Stimulated activated CD4-positive, alpha-beta T cell treated with anti-CD3 and anti-CD28 coated beads, Interleukin-1b, Interleukin-23, amount 100 ng/mL, for 24 hours (primary cell): ENCODE measurements at places on chromosomes 11 and 22.

DNA sequence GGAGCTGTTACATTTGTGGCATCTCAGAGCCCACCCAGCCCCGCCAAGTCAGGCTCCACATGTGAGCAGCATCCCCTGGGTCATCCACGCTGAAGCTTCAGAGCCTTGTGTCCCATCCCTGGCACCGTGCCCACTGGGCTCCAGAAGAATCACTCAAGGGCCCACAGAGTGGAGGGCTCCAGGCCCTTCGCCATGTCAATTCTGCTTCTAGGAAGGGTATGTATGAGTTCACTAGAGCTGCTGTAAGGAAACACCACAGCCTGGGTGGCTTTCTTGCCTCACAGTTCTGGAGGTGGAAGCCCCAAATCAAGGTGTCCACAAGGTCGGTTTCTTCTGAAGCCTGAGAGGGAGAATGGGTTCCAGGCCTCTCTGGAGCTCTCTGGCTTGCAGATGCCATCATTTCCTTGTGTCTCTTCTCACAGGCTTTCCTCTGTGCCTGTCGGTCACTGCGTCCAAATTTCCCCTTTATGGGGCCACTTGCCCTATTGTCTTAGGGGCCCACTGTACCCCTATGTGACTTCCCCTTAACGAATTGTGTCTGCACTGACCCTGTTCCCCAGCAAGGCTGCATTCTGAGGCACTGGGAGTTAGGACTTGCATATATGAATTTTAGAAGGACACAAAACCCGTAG, 1476.0 kb downstream of the TBC1D22A start:
- DNase-seq = no peak

- DNase-seq = no peak
These were observed 6.0 kb upstream of the TRIM34 start for GRCh38 chr11:5618807-5619206.

DNA sequence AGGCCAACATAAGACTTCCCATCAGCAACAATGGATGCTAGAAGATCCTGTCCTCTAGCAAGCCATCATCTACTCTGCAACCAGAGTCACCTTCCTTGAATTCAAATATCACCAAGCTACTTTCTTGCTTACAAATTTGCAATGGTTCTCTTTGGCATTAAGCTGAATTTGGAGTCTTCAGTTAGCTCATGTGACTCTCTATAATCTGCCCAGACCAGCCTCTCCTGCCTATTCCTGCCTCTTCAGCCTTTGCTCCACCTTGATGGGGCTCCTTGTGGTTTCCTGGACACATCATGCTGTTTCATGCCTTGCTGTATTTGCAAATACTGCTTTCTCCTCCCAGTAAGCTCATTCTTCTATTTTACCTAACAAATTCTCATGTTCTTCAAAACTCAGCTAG, 82.3 kb downstream of the RASSF10 start:
- no peak for DNase-seq

- DNase-seq = no peak
These were observed 68.5 kb downstream of the PIWIL3 start for GRCh38 chr22:24706054-24706453.

DNA sequence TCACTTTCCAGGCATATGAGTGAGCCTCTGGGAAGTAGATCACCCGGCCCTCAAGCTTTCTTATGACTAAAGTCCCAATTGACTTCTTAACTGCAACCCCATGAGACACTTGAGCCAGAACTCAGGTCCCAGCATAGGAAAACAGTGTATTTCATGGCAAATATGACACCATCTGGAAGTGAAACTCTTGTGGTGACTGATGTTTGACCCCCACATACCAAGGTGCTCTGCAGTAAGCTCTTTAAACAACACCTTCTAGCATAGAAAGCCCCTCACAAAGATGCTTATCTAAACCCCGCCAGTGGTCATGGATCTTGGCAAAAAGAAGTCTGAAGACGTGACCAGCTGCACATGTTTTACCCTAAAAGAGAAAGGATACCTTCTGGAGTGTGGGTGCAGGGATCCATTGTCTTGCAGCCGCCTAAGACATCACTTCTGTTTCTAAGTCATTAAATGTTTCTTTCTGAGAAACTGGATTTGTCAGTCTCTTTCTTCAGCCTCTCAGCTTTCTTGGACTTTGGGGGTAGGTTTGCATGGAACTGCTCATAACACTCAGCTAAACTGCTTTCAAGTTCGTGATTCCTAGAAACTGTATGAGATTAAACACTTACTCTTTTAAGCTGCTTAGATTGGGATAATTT, 7.4 kb upstream of the PELI3 start:
- DNase-seq = no peak

GRCh38 chr11:110173811-110174644, 80.8 kb downstream of the ZC3H12C start:
- DNase-seq = peak; percentile 51

DNA sequence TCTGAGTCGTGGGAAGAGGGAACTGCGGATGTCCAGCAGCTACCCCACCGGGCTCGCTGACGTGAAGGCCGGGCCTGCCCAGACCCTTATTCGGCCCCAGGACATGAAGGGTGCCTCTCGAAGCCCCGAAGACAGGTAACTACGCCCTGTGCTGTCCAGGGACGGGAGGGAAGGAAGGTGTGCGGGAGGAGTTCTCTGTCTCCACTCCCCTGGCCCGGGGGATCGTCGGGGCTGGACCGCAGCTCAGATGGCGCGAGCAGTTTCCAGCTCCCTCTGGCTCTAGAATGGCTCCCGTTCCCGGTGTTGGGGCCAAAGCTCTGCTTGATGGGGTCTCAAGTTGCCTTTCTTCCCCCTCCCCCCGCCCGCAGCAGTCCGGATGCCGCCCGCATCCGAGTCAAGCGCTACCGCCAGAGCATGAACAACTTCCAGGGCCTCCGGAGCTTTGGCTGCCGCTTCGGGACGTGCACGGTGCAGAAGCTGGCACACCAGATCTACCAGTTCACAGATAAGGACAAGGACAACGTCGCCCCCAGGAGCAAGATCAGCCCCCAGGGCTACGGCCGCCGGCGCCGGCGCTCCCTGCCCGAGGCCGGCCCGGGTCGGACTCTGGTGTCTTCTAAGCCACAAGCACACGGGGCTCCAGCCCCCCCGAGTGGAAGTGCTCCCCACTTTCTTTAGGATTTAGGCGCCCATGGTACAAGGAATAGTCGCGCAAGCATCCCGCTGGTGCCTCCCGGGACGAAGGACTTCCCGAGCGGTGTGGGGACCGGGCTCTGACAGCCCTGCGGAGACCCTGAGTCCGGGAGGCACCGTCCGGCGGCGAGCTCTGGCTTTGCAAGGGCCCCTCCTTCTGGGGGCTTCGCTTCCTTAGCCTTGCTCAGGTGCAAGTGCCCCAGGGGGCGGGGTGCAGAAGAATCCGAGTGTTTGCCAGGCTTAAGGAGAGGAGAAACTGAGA, 1.4 kb downstream of the ADM start:
- no peak for DNase-seq

- peak; percentile 60 for DNase-seq
These were observed 57.0 kb downstream of the LRRC74B start for GRCh38 chr22:21102659-21103267.

GRCh38 chr11:133984828-133985227, 28.1 kb upstream of the IGSF9B start:
- no peak for DNase-seq

DNA sequence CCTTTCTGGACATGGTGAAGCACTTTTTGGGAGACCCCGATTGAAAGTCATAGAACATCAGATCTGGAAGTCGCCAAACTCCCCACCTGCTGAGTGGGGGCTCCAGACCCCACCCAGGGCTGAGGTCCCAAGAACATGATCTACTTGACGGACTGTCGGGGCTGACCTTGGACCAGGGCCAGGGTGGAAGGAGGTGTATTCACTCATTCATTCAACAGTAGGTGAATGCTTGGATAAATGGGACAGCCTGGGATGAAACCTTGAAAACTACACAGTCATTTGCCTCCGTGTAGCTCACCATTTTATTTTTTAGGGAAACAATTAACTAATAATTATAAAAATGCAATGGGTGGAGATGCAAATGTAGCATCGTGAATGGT, 629.0 kb downstream of the BRD1 start:
- no peak for DNase-seq

GRCh38 chr22:39312410-39312809, 7.0 kb downstream of the RPL3 start:
- DNase-seq = no peak

GRCh38 chr11:204587-205109, 2.6 kb downstream of the BET1L start:
- DNase-seq = no peak

GRCh38 chr11:17257196-17257595, 19.3 kb upstream of the NUCB2 start:
- no peak for DNase-seq

GRCh38 chr11:131370090-131370751, at the start of gene NTM:
TSS of gene NTM (plus strand) at chr11:131370615.
- no peak for DNase-seq

DNA sequence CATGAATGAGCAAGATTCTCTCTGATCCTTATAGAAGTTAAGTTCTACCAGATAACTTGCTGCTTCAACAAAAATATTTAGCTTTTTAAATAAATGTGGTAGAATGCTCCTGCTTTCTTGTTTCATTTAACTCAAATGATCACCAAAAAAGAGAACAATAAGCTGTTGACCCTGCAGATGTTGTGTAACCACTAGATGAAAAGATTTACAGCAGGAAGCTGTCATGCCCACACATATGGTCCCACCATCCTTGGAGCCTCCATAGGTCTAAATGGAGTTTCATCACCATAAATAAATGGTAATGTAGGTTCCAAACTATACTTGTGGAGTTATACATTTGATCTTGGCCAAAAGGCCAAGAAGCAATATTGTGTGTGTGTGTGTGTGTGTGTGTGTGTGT, 118.8 kb downstream of the RRAS2 start:
- DNase-seq = no peak

GRCh38 chr11:111530091-111530490, 10.4 kb upstream of the LAYN start:
- DNase-seq = no peak

- peak; percentile 89 for DNase-seq
These were observed at the start of gene PRCP for GRCh38 chr11:82900277-82901164. TSS of gene PRCP (minus strand) at chr11:82900430. CDS start at chr11:82900402, 28 bp downstream.

- DNase-seq = no peak
These were observed 51.8 kb upstream of the ASPHD2 start for GRCh38 chr22:26377170-26377830.

DNA sequence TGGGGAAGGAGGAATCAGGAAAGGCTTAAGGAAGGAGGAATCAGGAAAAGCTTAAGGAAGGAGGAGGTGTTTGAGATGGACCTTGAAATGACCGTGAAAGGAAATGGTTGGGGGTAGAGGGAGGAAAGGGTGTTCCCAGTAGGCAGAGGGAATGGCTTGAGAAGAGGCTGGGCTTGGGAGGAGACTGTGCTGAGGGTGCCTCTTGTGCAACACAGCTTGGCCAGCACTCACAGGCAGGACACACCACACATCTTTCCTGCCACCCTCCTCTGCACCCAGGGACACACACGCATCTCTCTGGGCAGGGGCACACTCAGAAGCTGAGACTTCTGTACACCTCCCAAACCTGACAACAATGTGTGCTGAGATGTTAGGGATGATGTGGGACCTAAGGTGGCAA, 151.4 kb downstream of the FBXO7 start:
- no peak for DNase-seq

- DNase-seq = no peak
These were observed 1.4 kb downstream of the SIK2 start for GRCh38 chr11:111603611-111604130.

GRCh38 chr22:37710675-37711074, 13.8 kb downstream of the TRIOBP start:
- DNase-seq = no peak

DNA sequence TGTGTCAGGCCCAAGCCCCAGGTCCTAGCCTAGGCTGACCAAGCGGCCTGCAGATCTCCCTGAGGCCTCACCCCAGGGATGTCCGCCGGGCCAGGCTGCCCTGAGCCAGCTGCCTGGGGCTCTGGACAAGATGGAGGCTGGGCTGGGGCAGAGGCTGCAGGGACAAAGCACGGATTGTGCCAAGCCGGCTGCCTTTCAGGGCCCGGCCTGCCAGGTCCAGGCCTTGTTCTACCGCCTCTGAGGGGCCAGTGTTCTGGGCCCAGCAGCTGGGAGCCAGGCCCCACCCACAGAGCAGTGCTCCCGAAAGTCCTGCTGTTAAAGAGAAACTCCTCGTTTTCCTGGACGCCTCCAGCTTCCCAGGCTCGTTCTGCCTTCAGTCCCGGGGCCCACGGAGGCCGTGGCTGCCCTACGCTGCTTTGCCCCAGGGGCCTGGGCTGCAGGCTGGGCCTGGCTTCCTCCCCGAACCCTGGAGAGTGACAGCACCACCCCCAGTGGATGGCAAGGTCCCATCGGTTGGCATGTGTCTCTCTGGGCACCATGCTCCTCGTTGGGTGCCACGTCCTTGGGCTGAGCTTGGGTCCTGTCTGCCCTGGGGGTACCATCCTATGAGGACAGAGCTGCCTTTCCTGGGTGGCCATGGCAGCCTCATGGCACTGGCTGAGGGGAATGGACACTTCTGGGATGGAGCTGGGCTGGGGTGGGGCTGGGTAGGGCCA, 7.6 kb downstream of the BRSK2 start:
- no peak for DNase-seq

DNA sequence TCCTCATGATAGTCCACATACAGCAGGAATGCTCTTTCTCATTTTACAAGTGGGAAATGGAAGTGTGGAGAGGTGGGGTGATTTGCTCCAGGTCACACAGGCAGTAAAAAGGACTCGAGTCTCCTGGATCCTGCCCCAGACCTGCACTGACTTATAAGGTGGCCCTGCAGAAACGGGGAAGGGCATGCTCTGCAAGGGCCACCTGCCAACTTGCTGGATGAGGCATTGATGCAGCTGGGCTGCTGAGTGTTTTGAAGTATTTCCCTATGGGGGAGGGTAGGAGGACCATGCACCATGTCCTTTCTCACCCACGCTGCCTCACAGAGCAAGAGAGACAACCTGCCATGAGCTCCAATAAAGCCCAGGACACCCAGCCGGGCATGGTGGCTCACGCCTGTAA, 36.9 kb downstream of the OR6Q1 start:
- DNase-seq = no peak

GRCh38 chr11:126431401-126432064, 76.0 kb downstream of the ST3GAL4 start:
- DNase-seq = no peak

DNA sequence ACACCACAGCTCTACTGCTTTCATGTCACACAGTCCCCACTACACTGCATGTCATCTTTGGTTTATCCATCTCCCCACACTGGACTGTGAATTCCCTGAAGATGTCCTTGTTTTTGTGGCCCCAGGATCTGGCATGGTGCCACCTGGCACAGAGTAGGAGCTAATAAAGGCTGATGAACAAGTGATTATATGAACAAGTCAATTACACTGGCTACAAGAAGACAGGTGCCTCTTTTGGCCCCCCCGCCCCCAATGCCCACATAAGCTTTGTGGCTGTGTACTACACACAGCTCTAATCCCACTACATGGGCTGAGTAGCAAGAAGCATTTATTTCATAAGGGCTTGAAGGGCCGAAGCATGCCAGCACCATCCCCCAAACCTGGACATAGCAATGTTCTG, 24.7 kb downstream of the PLEKHA7 start:
- DNase-seq = no peak

DNA sequence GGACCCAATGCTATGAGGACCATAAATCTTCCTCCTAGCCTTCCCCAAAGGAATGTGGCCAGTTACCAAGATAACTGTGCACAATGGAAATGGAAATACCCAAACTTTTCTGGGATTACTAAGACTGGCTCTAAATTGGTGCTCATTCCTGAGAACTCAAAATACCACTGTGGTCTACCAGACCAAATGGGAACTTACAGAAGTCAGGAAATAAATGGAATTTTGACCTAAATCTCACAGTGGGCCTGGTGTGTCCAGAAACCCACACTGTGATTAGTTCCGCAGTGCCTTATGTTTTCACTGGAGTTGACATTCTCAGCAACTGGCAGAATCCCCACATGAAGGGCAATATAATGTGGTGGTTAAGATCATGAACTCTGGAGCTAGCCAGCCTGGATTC, 99.4 kb upstream of the ZC3H12C start:
- no peak for DNase-seq
